ENCODE measurements at places on chromosomes 12 and 14.

DNA sequence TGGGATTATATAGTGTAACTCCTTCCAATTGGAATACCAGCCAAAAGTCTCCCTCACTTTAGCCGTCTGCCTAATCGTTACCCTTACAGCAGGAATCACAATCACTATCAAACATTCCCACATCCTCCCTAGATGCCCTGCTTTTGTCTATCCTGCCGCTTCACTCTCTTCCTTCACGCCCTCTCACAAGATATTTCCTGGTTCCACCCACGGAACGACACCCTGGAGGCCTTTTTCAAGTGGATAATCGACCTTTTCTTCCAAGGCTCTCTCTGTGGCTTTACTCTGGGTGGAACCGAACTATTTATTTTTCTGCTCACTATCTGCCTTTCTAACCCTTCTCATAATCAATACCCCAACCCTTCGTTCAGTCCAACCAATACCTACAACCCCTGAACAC lies 58.9 kb downstream of the MOK start:
- DNase-seq, result no peak

- no peak for DNase-seq
Measured at GRCh38 chr12:54363618-54364017, 668 bp downstream of the GPR84 start.

GRCh38 chr14:99316281-99317163 lies 44.5 kb upstream of the BCL11B start:
- no peak for DNase-seq

DNA sequence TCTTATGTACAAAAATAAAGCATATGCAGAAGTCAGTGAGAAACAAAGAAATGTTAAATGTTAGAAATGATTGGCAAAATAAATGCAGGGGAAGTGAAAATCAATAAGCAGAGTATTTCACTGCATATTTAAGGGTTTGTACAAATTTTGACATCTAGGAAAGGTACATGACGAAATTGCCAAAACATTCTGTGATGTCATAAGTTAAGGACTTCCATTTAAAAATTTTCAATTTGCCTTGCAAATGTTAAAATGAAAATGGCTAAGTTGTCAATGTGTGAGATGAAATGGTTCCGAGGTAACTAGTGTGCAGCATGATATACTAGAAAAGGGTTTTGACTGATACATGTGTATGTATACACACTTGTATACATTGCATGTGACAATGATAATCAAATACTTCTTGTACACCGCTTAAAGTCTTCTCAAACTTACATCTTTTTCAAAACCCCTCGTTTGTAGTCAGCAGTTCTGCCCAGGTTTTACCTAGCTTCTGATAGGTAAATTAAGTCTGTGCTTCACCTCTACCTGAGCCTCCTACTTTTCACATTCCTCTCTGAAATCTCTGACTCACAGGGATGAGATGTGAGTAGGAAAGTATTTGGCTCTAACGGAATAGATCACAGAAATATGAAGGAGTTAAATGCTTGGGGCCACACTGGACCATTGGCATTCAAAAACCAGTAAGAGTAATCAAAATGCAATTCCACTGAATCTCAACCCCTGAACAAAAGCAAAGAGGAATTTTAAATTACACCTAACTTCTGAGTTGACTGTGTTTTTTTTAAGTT lies 442.4 kb upstream of the FOXG1 start:
- no peak for DNase-seq

- DNase-seq, result no peak
Measured at GRCh38 chr14:50233951-50234250, 2.5 kb upstream of the SOS2 start.

DNA sequence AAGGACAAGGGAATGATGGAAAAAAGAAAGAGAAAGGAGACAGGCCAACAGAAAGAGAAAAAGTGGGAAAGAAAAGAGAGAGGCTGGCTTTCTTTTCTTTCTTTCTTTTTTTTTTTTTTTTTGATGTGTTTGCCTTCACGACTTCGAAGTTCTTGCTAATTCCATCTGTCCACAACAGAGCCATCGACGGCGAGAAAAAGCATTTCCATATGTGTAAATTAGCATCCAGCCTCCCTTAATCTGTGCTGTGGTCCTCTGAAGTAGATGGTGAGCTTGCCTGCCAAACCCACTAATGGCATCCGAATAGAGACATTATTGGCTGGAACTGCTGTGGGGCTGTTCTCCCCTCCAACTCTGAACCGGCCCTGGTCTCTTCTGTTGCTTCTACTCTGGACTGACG lies 997.4 kb downstream of the BCL11B start:
- DNase-seq, result no peak

DNA sequence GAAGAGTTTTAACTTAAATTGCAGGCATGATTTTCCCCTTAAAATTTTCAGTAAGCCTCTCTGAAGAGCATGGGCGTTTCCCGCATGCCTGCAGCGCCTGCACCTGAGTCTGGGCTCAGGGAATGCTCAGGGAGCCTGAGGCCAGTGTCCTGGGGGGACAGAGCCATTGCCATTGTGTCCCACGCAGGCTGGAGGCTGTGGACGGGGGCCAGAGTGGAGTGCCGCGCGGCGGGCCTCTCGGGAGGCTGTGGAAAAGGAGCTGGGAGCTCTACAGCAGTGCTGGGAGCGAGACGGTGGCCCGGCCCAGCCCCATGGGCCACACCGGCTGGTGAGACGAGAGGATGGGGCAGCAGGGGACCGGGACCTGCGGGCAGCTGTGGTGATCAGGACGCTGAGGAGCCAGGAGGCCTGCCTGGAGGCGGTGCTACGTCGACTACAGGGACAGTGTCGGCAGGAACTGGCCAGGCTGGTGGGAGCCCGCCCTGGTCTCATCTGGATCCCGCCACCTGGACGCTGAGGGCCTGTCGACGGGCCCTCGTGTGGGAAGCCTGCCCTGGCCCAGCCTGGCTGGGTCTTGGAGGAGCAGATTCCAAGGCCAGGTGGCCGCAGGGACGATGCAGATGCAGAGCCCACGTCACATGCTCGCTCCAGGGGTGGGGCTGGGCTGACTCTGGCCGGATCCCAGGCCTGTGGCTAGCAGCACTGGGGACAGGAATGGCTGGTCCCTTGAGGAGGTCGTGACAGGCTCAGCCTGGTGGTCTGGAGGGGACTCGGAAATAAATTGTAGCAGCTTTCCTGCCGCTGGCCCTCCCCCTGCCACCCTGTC lies 7.6 kb downstream of the TEDC1 start:
- DNase-seq, result no peak

DNA sequence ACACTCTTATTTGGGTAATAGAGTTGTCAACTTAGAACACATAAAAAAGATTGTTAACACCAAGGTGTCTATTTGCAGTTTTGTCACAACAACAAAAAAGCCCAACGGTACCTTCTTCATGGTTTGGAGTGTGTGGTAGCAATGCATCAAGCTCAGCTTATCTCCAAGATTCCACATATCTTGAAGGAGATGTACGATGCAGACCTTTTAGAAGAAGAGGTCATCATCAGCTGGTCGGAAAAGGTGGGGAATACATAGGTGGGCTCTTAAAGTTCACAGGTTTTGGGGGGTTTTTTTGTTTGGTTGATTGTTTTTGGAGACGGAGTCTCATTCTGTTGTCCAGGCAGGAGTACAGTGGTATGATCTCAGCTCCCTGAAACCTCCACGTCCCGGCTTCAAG lies 5.5 kb downstream of the EIF5 start:
- no peak for DNase-seq

- no peak for DNase-seq
Measured at GRCh38 chr12:92446083-92446460, 256.7 kb upstream of the PLEKHG7 start.

- no peak for DNase-seq
Measured at GRCh38 chr14:100439781-100440180, 116.6 kb downstream of the SLC25A47 start.

DNA sequence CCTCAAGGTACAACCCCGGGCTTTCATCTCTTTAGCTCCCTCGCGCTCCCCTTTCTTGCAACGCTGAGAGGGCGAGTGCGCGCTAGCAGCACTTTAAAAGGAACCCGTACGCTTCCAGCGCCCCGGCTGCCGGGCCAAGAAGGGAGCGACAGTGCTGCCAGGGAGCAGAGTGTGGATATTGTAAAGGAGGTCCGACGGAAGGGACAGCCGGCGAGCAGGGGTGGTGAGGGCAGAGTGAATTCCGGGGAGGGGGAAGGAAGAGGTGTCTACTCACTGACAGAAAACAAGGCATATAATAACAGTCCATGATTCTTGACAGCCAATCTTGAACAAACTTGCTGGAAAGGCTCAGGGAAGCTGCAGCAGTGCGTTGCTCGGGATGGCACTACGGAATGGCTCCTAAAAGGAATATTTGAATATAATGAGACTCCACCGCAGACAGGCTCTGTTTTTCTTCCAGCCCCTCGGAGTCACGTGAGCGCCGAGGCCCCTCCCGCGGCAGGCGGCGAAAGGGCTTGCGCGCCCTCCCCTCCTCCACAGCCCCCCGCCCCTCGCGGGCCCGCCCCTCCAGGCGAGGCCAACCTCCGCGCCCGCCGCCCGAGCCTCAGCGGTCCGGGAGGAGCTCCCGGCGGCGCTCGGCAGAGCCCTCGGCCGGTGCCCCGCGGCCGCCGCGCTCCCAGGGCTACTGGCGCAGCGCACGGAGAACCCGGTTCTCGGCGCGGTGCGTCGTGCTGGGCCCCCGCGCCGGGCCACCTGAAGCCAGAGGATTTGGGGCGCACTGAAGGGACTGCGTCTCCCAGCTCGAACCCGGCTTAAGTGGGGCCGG lies 3.4 kb downstream of the BMP4 start:
- peak; percentile 54 for DNase-seq

- DNase-seq, result no peak
Measured at GRCh38 chr14:96565811-96566210, 63.6 kb downstream of the PAPOLA start.

DNA sequence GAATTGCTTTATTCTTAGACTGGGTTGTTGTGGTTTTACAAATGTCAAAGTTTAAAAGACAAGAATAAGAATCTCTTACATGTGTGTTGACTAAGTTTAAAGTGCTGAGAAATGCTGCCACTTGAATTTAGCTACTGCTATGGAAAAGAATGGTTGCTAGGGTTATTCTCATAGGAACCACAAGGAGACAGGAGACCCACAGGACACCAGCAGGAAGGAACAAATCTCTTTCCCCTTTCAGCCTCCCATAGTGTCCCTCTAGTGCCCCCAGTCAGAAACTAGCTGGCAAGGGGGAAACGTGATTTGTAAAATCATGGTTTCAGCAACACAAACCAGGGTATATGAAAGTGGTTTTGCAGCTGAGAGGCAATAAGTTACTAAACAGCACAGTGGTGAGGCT lies 102.7 kb downstream of the ST8SIA1 start:
- no peak for DNase-seq

DNA sequence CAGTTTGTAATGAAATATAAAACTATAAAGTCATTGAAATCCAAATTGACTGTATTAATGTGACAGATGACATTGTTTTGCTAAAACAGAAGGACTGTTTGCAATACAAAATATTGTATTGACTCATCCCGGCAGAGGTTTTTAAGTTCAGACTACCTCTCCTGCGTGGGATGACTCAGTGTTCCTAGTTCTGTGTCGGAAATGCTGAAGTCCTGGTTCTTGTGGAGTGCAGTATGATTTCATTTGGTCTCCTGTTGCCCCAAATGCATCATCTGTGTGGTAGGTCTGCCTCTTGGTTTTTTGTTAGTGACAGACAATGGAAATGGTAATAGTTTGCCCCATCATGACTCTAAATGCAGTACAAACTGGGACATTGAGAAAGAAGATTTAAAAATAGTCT lies 27.8 kb downstream of the PELI2 start:
- no peak for DNase-seq

GRCh38 chr14:95104911-95105310 lies 52.4 kb downstream of the DICER1 start:
- no peak for DNase-seq

DNA sequence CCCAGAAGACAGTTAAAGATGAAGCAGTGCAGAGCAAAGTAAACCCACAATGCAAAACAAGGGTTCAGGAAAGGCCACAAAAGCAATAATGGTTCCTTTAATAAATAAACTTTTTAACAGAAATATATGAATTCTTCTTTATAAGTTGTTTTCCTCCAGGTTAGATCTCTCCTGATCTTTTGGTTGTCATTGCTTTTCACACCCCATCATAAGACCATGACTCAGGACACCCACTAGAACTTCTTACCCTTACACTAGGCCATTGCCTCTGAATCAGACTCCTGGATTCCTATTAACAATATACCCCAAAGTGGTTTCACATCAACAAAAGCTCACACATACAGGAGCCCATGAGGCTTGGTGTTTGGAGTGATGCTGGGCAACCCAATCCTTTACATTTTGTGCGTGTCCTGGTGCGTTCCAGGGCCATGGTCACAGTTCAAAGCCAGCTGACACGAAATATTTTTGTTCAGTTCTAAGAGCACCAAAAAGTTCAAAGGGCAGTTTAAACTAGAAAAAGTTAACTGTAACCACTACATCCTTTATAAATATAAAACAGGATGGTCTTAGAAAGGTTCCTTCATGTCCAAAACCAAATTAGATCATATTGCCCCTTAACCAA lies 187.0 kb downstream of the EPS8 start:
- no peak for DNase-seq

DNA sequence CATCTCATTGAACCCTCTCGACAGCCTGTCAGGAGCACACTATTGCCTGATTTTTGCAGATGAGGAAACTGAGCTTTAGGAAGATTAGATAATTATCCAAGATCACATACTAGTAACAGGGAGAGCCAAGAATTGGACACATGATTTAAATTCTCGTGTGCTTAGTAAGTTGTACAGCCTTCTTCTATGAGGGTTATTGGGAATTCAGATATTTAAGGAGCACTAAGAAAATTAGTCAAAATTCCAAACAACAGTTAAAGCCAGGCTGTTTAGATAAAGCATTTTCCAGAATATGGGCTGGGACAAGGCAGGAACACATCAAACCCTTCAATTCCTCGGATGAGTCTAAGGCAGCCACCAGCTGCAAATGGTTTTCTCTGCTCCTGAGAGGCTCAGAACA lies 148.8 kb downstream of the TMEM30B start:
- DNase-seq, result no peak

DNA sequence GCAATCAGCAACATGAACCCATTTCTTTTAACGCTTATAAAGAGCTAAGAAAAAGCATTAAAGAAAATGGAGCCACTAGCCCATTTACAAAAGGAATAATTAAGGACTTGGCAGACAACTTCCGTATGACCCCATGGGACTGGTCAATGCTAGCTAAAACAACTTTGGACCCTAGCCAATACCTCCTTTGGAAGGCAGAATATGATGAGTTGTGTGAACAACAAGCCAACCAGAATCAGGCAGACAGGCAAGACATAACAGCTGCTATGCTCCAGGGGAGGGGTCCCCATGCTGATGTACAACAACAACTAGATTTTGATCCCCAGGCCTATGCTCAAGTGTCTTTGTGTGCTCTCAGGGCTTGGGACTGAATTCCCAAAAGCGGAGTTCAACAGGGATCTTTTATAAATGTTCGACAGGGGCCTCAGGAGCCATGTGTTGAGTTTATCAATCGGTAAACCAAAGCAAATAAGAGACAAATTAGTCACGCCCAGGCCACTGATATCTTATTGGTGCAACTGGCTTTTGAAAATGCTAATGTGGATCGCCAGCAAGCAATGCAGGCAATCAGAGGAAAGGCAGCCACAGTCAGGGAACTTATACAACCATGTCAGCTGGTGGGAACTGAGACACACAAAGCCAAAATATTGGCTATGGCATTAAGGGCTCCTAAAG lies 254.4 kb upstream of the DIO2 start:
- DNase-seq, result no peak
